ENCODE measurements at places on chromosomes 6 and 20.

DNA sequence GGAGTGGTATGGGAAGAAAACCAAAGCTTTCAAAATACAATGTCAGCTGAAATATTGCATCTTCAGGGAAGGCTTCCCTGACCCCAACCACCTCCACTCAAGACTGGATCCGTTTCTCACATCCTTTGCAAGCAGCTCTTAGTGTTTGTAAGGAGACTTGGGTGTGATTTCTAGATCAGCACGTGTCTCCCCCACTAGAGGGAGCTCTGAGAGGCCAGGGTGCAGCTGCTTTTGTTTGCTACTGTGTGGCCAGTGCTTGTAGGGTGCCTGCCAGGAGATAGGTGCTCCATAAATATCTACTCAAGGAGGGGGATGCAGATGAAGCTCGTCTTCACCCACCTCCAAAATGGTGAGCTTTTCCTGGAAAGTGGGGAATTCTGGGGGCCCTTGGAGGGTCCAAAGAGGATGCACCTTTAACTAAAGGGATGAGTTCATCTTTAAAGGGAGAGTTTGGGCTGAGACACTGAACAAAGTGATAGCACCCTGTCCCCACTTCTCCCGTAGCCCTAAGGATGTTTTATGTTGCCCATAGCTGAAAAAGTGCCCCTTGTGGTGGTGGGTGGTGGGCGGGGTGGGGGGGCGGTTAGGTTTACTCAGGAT lies 52.6 kb upstream of the MAFB start:
- H3K27me3 ChIP-seq: peaks cover 3% of the 10 kb centered on the region
- no peak for DNase-seq
- H3K4me3 ChIP-seq: no peak overlapping the region
- no peak overlapping the region for H3K27ac ChIP-seq
- no peaks in the 10 kb centered on the region for H3K36me3 ChIP-seq

- no peak overlapping the region for H3K27ac ChIP-seq
- peaks cover 14% of the 10 kb centered on the region for H3K4me1 ChIP-seq
- H3K4me3 ChIP-seq: no peak overlapping the region
- no peak for DNase-seq
- peaks cover 29% of the 10 kb centered on the region for H3K27me3 ChIP-seq
Observed at GRCh38 chr20:32626407-32626806, 41.3 kb upstream of the NOL4L start.

DNA sequence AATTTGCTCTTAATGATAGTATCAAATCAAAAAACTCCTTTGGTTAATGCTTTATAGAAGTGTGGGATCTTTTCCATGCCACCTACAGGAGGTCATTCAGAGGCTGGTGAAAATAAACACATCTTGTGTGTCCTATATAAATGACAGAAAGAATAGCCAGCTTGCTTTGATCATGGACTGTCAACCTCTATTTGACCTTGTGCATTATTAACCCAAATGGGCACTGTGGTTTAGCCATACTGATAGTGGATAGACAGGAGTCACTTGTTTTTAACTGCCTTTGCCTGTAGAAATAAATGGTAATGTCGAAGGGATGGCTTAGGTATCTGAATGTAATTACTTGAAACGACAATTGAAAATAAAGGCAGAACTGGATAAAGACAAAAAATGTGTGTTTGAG lies 123.8 kb downstream of the CDKAL1 start:
- peaks cover 37% of the 10 kb centered on the region for H3K4me1 ChIP-seq
- no peak for DNase-seq
- peaks cover 5% of the 10 kb centered on the region for H3K36me3 ChIP-seq
- H3K27me3 ChIP-seq: no peaks in the 10 kb centered on the region

- no peak for DNase-seq
- H3K36me3 ChIP-seq: no peaks in the 10 kb centered on the region
- H3K4me1 ChIP-seq: no peaks in the 10 kb centered on the region
- peaks cover 17% of the 10 kb centered on the region for H3K27me3 ChIP-seq
Observed at GRCh38 chr6:168148231-168148849, 69.3 kb upstream of the FRMD1 start.

DNA sequence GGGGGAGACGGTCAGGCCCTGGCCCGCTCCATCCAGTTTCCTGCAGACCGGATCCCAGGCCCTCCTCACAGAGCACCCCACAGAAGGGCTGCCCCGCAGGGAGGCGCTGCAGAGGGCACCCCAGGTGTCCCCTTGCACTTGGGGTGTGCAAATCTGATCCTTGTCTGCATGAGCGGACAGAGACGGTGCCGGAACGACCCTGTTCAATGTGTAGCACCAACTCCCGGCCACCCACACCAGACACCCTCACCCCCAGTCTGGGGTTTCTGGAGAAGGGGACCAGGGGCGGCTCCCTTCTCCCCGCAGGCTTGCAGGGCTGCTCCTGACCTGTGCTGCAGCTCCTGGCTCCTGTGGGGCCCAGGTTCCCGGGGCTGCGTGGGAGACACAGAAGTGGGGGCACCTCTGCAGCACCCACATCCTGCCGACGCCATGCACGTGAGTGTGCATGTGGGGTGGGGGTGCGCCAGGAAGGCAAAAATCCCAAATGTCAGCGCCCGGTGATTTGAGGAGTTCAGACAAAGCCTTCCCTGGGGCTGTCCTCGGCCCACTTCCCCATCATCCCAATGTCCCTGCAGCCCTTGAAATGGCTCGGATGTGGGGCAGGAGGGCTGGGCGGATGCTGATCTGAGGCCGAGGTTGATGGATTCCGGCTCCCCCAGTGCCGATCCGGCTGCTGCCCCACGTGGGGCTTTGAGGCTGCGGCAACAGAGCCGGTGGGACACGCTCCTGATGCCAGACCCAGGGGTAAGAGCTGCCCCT lies 85.3 kb upstream of the BHLHE23 start:
- peak; percentile 74 for DNase-seq
- no peaks in the 10 kb centered on the region for H3K4me1 ChIP-seq
- peaks cover 84% of the 10 kb centered on the region for H3K27me3 ChIP-seq
- H3K36me3 ChIP-seq: no peaks in the 10 kb centered on the region

GRCh38 chr20:8097307-8097706 lies 34.8 kb upstream of the PLCB1 start:
- H3K36me3 ChIP-seq: no peaks in the 10 kb centered on the region
- no peaks in the 10 kb centered on the region for H3K27me3 ChIP-seq
- no peak overlapping the region for H3K27ac ChIP-seq
- no peak overlapping the region for H3K4me3 ChIP-seq

DNA sequence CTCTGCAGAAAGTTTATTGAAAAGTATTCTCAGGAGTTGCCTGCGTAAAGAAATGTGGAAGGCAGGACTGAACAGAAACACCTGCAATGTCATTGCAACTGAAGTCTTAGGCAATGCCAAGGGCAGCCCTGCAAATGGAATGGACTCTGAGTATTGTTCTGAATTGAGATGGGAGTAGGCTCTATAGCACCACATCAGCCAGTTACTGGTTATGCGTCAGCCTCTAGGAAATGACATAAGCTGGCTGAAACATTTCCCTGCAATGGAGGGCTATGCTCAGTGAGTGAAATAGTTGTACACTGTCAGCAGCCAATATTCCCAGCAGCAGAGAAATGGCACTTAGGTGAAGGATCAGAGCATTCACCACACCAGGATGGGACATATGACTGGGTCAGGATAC lies 13.8 kb upstream of the GJE1 start:
- no peaks in the 10 kb centered on the region for H3K36me3 ChIP-seq
- no peak for DNase-seq
- no peak overlapping the region for H3K27ac ChIP-seq

- H3K27me3 ChIP-seq: no peaks in the 10 kb centered on the region
- H3K4me3 ChIP-seq: no peak overlapping the region
- H3K36me3 ChIP-seq: no peaks in the 10 kb centered on the region
- no peak for DNase-seq
- no peaks in the 10 kb centered on the region for H3K4me1 ChIP-seq
Observed at GRCh38 chr6:81962198-81962597, 209.7 kb upstream of the TENT5A start.

DNA sequence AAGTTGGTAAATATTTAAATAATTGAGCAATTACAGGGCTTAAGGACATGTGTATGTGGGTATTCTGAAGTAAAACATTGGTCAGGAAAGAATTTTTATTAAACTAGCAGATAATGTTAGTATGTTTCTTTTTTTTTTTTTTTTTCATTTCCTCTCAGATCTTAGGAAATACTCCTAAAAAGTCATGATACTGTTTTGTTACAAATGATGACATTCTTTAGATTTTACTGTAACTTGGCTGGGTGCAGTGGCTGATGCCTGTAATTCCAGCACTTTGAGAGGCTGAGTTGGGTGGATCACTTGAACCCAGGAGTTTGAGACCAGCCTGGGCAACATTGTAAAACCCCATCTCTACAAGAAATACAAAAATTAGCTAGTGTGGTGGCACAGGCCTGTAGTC lies 41.5 kb downstream of the CDC40 start:
- no peak overlapping the region for H3K27ac ChIP-seq
- peaks cover 57% of the 10 kb centered on the region for H3K36me3 ChIP-seq
- H3K4me3 ChIP-seq: no peak overlapping the region

DNA sequence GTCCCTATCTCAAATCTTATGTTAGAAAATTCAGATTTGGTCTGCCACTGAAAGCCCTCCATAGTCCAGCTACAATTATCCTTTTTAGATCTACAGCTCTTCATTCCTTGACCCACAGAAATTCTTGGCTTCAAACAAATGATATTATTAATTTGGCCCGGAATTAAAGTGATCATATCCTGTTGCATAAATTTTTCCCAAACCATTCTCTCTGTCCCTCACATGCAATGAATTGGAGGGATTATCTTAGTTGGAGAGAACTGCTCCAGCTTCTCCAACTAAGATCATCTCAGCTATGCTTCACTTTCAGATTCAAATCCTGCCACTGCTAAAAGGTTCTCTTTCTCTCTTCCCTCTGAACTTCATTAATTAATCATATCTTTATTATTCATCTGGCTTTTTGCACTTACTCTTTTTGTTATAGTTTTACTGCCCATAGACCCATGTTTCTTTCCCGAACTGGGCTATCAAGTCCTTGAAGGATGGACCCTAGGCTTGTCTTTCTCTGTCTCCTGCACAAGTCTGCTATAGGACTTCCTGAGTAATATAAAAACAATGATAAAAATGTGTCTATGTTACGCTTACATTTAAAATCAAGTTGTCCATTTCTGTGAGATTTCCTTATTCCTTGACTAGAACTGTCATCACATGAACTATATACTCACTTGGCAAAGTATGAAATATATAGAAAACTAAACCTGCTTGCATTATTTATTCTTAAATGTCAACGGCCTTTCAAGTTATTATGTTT lies 493.9 kb upstream of the MARCKS start:
- DNase-seq: no peak
- H3K36me3 ChIP-seq: no peaks in the 10 kb centered on the region
- no peak overlapping the region for H3K4me3 ChIP-seq
- no peak overlapping the region for H3K27ac ChIP-seq
- H3K27me3 ChIP-seq: no peaks in the 10 kb centered on the region

All from suprapubic skin (tissue), 4 donors.